Esophagus squamous epithelium (tissue), 5 donors: ENCODE measurements at places on chromosomes 11 and 22.

DNA sequence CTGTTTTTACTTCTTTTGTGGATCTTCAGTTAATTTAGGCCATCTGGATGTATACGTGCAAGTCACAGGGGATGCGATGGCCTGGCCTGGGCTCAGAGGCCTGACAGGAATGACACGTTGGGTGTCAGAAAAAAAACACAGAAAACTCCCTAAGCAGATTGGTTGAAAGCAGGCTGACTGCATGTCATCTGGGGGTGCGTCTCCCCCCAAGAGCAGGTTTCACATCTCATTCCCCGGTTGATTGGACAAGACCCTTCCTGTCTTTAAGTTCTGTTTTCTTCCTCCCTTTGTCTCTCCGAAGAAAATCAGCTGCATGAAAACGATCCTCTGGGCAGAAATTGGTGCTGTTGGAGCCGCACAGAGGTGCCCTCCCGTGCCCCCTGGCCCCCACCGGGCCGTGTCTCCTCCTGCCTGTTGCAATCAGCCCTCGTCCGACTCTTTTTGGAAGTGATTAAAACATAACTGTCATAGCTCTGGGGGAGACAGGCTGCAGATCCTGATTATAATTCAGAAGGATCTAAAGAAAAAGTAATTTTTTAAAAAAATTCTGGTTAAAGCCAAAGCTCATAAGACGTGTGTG, 71.8 kb upstream of the PARVG start:
- no peak for DNase-seq

- no peak for DNase-seq
These were observed 156.4 kb upstream of the PITPNB start for GRCh38 chr22:28075358-28075981.

DNA sequence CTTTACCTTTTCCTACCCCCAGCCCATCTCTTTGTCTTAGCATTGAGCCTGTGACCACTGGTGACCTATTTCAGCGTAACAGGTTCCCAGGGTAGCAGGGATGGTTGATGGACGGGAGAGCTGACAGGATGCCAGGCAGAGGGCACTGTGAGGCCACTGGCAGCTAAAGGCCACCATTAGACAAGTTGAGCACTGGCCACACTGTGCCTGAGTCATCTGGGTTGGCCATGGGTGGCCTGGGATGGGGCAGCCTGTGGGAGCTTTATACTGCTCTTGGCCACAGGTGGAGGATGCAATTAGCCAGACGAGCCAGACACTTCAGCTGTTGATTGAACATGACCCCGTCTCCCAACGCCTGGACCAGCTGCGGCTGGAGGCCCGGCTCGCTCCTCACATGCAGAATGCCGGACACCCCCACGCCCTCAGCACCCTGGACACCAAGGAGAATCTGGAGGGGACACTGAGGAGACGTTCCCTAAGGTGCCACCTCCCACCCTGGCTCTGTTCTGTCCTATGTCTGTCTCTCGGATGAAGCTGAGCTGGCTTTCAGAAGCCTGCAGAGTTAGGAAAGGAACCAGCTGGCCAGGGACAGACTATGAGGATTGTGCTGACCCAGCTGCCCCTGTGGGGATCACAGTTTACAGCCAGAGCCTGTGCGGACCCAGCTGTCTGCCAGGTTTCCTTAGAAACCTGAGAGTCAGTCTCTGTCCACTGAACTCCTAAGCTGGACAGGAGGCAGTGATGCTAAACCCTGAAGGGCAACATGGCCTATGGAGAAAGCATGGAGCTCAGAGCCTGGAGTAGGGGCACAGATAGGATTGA, 29.8 kb downstream of the PIK3IP1 start:
- DNase-seq: no peak

- DNase-seq: no peak
These were observed 117.8 kb downstream of the ST3GAL4 start for GRCh38 chr11:126473269-126473668.

DNA sequence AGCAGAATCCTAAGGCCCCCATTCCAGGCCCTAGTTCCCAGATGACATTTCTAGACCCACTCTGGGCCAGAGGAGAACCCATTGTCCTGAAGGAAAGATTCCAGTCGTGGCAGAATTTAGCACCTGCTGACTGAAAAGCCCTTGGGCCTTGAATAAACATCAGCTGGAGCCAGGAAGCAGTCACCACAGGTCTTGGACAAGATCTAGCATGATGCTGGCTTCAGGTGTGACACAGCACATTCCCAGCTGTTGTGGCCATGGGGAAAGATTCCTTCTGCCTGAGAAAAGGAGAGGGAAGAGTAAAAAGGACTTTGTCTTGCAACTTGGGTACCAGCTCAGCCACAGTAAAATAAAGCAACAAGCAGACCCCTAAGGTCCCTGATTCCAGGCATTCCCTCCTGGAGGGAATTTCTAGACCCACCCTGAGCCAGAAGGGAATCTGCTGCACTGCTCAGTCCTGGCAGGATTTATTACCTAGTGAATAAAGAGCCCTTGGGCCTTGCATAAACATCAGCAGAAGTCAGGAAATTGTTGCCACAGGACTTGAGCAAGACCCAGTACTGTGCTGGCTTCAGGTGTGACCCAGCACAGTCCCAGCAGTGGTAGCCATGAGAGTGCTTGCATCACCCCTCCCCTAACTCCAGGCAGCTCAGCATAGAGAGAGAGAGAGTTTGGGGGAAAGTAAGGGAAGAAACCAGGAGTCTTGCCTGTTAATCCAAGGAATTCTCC, 42.5 kb upstream of the PAMR1 start:
- DNase-seq: no peak

- DNase-seq: no peak
These were observed 257.7 kb upstream of the NARS2 start for GRCh38 chr11:78832226-78832947.

DNA sequence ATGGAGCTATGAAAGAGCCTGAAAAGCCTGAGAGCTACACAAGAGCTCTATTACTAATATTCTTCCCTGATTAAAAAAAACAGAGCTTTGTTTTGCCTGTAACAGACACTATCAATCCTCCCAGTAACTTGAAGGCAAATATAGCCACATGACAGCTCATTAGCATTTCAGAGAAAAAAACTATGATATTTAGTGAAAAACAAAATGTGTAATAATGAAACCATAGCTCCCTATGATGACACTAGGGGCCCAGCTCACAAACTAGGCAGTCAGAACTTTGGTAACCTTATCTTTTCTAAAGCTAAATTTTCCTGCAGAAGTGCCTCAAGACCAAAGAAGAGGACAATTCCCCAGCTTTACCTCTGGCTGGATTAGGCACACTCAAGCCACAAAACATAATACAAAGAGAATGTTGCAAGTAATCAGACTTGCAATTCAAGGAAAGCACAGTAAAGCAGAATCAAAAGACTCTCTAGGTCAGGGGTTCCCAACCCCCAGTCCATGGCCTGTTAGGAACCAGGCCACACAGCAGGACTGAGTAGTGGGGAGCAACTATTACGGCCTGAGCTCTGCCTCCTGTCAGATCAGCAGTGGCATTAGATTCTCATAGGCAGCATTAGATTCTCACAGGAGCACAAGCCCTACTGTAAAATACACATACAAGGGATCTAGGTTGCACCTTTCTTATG, 53.3 kb downstream of the MRTFA start:
- no peak for DNase-seq

GRCh38 chr22:44721213-44721612, 19.2 kb downstream of the PRR5 start:
- no peak for DNase-seq

DNA sequence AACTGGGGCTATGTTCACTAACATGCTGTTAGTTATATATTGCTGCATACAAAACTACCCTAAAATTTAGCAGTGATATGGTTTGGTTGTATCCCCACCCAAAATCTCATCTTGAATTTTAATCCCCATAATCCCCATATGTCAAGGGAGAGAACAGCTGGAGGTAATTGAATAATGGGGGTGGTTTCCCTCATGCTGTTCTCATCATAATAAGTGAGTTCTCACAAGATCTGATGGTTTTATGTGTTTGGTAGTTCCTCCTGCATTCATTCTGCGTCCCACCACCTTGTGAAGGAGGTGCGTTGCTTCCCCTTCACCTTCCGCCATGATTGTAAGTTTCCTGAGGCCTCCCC, 10.0 kb upstream of the PATL1 start:
- DNase-seq: no peak

DNA sequence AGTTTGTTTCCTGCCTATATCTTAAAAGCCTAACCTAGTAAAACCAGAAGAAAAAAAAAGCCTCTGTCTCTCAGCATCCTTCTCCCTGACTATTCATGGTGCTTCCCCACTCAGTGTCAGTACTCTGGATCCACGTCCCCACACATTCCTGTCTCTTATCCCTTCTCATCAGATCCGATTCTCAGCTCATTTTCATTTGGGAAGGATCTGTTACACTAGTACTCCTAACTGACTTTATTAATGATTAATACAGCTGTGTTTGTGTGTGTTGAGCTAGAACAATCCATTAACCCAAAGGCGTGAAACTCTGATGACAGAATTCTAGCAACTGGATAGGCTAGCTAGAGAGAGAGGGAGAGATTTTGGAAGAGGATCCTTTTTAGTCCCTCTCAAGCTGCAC, 1.5 kb downstream of the PRRG4 start:
- DNase-seq: no peak
